H1 (cell line): ENCODE measurements at places on chromosomes 2 and 18. TPM values are rescaled to one million over a fixed set of nuclear protein-coding genes. Genes with fewer than 3 reads are reported as not detected.

DNA sequence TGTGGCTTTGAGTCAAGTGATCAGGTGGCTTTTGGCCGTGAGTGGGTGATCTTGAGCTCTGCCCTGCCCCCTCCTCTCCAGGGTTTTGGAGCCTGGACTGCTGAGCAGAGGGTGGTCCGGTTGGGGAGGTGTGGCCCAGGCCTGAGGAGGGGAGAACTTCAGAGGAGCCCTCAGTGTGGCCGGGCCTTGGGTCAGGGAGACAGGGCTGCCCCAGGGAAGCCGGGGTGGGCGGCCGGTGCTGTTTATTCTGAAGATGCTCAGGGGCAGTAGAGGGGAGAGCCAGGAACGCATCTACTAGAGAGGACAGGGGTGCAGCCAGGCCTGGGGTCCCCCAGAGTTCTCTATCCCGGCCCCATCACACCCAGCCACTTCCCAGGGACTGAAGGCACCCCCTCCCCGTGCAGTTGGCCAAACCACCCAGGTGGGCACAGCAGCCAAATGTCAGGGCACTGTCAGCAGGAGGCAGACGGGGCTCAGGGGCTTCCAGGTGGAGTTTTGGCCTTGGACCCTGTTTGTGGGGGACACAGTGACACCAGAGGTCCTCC, 963 bp downstream of the ERFE start:
- H3K4me3 ChIP-seq = no peak overlapping the region; the same call in 1 of the 2 replicates
- H3K4me1 ChIP-seq = peaks cover 21% of the 10 kb centered on the region
- no peaks in the 10 kb centered on the region for H3K36me3 ChIP-seq

GRCh38 chr2:178917555-178917954, 110.3 kb upstream of the TTN start:
- H3K4me1 ChIP-seq = no peaks in the 10 kb centered on the region
- no peaks in the 10 kb centered on the region for H3K36me3 ChIP-seq
- no peak overlapping the region for H3K4me3 ChIP-seq
- DNase-seq = no peak

DNA sequence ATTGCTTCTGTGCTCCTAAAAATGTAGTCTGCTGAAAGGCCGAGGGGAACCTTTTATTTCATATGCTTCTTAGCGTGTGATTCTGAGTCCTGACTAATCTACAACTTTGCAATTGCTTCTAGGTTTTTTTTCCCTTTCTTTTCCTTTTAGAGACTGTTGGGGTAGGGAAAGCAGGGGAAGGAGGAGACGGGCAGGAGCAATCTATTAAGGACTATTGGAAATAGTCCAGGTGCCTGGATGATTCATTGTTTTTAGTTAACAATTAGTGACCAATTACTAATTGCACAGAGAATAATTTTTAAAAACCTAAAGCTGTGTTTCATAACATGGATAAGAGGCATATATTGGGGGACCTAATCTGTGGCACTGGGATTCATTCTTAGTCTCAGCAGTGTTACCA, 49.4 kb upstream of the STON1 start:
- H3K27ac ChIP-seq = no peak overlapping the region
- no peaks in the 10 kb centered on the region for H3K27me3 ChIP-seq
- H3K4me1 ChIP-seq = no peaks in the 10 kb centered on the region

- H3K4me3 ChIP-seq = no peak overlapping the region
- no peak for DNase-seq
- no peaks in the 10 kb centered on the region for H3K36me3 ChIP-seq
- H3K4me1 ChIP-seq = no peaks in the 10 kb centered on the region
- H3K27ac ChIP-seq = no peak overlapping the region
- no peaks in the 10 kb centered on the region for H3K27me3 ChIP-seq
Measured at GRCh38 chr18:34283506-34283905, 58.8 kb upstream of the NOL4 start.

GRCh38 chr2:119011162-119011909, 69.3 kb downstream of the MARCO start:
- peaks cover 3% of the 10 kb centered on the region; the same call in 1 of the 2 replicates for H3K27me3 ChIP-seq
- H3K36me3 ChIP-seq = no peaks in the 10 kb centered on the region
- H3K27ac ChIP-seq = no peak overlapping the region
- no peak overlapping the region for H3K4me3 ChIP-seq
- H3K4me1 ChIP-seq = no peaks in the 10 kb centered on the region; the same call in 1 of the 2 replicates

The CHRNA1 gene
- total RNA-seq = 0.15 TPM in 1 of 2 replicates, not detected in the other
